ENCODE measurements at places on chromosomes 12 and 14.

- DNase-seq = no peak
Observed at GRCh38 chr14:105908481-105908911, 382.1 kb downstream of the TMEM121 start.

DNA sequence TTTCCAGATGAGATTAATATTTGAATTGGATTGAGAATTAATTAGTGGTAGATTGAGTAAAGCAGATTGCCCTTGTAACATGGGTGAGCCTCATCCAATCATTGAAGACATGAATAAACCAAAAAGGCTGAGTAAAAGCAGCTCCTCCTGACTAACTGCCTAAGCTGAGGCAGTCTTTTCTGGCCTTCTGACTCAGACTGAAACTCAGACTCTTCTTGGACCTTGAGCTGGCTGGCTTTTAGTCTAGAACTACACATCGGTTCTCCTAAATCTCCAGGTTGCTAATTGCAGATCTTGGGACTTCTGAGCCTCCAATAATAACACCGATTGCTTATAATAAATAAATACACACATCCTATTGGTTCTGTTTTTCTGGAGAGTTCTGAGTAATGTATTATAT, 24.0 kb downstream of the FKBP11 start:
- no peak for DNase-seq

GRCh38 chr14:104557766-104558165, 21.8 kb upstream of the C14orf180 start:
- DNase-seq = no peak

- DNase-seq = no peak
Observed at GRCh38 chr12:108594-108993, 42.0 kb downstream of the IQSEC3 start.

DNA sequence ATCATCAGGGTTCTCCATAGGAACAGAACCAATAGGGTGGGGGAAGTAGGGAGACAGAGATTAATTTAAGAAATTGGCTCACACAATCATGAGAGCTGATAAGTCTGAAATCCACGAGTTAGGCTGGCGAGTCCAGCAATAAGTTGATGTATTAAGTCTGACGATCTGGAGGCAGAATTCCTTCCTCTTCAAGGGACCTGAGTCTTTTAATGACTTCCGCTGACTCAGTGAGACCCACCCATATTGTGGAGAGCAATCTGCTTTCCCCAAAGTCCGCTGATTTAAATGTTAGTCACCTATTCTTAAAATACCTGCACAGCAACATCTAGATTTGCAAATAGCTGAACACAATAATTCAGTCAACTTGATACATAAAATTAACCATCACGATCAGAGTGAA, 97.8 kb downstream of the SPTSSA start:
- DNase-seq = no peak

DNA sequence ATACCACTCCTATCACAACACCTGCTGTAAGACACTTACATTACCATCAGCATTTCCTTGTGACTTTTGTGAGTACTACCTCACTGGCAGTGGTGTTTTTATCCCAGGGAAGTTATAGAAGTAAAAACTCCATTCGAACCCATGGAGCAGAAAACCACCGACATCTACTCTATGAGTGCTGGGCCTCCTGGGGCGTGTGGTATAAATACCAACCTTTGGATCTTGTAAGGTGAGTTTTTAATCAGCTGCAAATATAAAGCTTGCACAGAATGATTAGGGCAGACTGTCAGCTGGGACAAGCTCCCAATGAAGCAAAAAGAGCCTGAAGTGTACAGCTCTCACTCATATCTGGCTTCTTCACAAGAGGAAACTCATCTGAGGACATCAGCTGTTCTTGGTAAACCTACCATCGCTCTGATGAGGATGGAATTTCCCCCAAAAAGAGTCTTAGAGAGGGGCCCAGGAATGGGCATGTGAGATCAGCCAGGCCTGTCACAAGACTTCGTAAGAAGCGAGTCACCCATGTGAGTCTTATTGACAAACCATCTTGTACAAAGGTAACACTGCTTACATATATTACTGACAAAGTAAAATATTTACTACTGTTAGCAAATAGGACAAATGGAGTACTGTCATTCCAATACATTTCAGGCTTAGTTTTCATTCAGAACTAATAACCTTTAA, 170.0 kb downstream of the SLC5A8 start:
- DNase-seq = no peak

GRCh38 chr14:67416085-67416484, 4.1 kb upstream of the PLEK2 start:
- no peak for DNase-seq
